Endothelial cell of umbilical vein (primary cell): ENCODE measurements at places on chromosomes 7 and 10. TPM values are rescaled to one million over a fixed set of nuclear protein-coding genes. Genes with fewer than 3 reads are reported as not detected.

DNA sequence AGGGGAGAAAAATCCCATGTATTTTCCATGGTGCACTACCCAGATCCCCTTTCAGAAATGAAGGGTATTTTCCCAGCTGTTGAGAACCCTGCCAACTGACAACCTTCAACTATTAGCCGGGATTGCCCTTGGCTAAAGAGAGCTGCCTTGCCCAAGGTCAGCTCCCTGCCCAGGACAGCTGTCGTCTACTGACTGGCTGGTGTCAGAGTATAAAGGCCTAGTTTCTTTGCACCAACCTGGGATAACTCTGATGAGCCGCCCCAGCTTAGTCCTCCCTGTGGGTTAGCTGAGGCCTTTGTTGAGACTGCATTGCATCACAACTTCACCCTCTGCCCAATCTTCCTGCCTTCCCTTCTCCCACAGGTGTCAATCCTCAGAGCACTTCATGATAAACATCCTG is 147.2 kb upstream of the RHEB start:
- DNase-seq: no peak
- no peaks in the 10 kb centered on the region for H3K27me3 ChIP-seq
- H3K4me1 ChIP-seq: no peaks in the 10 kb centered on the region

GRCh38 chr10:5538446-5538845 is 13.7 kb downstream of the CALML3 start:
- peaks cover 5% of the 10 kb centered on the region for H3K4me1 ChIP-seq
- H3K27ac ChIP-seq: no peak overlapping the region
- H3K36me3 ChIP-seq: no peaks in the 10 kb centered on the region
- DNase-seq: peak; percentile 17

DNA sequence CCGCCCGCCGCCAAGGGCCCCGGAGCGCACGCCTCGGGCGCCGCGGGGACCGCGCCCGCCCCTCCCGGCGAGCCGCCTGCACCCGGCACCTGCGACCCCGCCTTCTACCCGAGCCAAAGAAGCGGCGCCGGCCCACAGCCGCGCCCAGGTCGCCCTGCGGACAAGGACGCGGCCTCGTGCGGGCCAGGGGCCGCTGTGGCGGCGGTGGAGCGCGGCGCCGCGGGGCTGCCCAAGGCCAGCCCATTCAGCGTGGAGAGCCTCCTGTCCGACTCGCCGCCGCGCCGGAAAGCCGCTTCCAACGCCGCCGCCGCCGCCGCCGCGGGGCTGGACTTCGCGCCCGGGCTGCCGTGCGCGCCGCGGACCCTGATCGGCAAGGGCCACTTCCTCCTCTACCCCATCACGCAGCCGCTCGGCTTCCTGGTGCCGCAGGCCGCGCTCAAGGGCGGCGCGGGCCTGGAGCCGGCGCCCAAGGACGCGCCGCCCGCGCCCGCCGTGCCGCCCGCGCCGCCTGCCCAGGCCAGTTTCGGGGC is 3.5 kb downstream of the UNCX start:
- no peak overlapping the region for H3K27ac ChIP-seq
- H3K4me3 ChIP-seq: no peak overlapping the region
- H3K4me1 ChIP-seq: no peaks in the 10 kb centered on the region
- peaks cover 74% of the 10 kb centered on the region for H3K27me3 ChIP-seq

DNA sequence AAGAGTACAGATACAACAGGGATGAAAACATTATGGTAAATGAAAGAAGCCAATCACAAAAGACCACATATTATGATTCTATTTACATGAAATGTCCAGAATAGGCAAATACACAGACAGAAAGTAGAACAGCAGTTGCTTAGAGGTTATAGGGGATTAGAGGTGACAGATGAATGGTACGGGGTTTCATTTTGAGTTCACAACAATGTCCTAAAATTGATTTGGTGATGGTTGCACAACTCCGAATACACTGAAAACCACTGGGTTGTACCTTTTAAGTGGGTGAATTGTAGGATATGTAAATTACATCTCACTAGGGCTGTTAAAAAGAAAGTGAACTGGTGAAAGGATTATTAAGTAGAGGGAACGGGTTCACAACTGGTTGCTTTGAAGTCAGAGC is 76.3 kb upstream of the MRLN start:
- no peak for DNase-seq
- H3K27ac ChIP-seq: no peak overlapping the region
- H3K4me1 ChIP-seq: peaks cover 5% of the 10 kb centered on the region
- H3K4me3 ChIP-seq: no peak overlapping the region
- no peaks in the 10 kb centered on the region for H3K27me3 ChIP-seq

GRID2IP gene
- not detected in 2 replicates for total RNA-seq

CCL26 gene
- not detected in 2 replicates for total RNA-seq

PON1 gene
- not detected in 2 replicates for total RNA-seq
